ENCODE measurements at places on chromosomes 3 and 15.

DNA sequence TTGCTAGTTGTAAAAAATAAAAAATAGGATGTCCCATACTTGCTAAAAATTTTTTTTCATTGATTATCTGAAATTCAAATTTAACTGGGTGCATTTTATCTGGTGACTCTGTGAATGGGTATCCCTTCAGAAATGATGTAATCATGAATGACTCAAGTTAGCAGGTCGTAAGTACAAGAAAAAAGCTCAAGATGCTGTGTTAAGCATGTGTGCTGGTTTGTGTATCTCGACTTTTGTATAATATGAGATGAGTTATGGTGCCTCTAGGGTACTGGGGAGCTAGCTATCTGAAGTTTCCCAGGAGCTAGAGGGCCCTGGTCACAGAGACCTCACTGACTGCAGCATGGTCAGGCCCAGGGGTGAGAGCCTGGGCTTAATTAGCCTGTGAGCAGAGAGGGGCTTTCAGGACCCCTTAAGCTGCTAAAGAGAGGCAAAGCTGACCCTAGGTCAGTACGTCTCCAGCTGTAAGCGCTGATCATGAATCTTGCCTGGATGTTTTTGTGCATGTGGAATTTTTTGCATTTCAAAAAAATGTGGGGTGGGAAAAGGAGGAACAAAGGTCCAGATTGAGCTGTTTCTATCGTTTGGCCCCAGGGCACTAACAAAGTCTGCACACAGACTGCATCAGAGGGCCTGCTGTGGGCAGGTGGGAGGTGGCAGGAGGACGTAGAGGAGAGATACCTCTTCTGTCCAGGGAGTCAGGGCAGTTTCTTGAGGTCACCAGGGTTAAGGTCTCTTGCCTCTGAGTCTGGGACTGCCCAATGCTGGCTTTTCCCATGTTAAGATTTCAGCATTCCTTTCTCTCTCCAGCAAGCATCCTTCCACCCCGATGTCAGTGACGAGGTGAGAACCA, 233.2 kb upstream of the TPM1 start:
- no peak for DNase-seq

DNA sequence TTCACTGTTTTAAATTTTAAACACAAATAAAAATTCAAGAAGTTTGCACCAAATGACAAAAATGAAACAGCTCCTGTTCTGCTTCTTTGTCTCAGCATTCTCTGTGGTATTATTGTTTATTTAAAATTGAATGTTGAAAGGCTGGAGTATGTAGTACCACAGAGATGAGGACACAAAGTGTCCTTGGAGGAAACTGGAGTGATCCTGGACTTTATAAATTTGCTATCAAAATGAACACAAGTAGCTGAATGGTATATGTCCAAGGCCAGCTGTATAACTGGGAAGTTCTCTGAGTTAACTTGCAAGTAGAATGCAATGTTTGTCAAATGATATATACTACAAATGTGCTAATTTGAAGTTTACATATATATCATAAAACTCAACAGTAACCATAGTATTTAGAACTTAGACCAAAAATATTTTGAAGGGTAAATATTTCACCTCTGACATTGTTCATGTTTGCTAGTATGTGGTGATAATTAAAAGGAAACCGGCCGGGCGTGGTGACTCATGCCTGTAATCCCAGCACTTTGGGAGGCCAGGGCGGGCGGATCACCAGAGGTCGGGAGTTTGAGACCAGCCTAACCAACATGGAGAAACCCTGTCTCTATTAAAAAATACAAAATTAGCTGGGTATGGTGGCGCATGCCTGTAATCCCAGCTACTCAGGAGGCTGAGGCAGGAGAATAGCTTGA, 12.3 kb downstream of the BTLA start:
- no peak for DNase-seq

- no peak for DNase-seq
These were observed 35.8 kb downstream of the GJD2 start for GRCh38 chr15:34718681-34719665.

DNA sequence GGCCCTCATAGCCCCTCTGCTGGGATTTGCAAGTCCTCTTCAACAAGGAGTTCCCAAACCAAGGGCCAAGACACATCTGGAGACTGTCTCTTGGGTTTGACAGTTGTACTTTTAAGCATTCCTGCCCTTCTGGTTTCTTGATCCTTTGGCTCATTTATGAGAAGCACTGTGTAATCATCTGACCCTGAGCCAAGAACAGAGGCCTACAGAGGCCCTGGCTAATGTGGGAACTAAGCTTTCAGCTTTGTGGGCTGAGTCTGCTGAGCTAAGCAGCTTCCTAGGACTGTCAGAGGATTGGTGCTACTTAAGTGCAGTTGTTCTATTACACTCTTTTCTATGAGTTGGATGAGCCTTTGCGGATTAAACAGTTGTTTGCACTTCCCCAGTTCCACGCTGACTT, 178.3 kb downstream of the KBTBD8 start:
- no peak for DNase-seq

DNA sequence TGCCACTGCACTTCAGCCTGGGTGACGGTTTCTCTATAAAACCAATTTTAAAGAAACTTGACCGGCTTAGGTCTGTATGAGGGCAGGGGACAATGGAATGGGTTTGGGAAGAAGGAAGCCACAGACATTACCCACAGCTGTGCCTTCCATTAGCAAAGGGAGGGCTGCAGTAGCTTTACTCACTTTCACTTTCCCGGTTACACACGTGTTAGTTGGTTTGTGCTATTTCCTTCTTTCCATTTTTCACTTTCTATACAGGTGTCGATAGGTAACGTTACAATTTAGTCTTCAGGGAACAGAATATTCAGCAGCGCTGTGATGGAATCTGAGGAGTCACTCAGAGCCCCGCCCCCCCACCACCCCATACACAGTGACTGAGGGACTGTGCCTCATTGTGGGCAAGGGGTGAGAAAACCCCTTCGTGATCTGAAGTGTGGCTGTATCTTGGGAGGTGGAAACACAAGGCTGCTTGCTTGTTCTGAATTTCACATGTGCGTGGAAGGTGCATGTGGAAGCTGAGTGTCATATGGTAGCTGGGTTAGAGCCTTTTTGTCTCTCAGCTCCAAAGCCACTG, 44.8 kb upstream of the RPL32 start:
- no peak for DNase-seq

All from activated CD8-positive, alpha-beta memory T cell treated with anti-CD3 and anti-CD28 coated beads for 24 hours (primary cell).